ENCODE measurements at places on chromosomes 3 and 15.

- DNase-seq = no peak
Measured at GRCh38 chr3:152193673-152194267, 75.0 kb upstream of the MBNL1 start.

GRCh38 chr3:62134061-62134496, 239.3 kb downstream of the FEZF2 start:
- no peak for DNase-seq

DNA sequence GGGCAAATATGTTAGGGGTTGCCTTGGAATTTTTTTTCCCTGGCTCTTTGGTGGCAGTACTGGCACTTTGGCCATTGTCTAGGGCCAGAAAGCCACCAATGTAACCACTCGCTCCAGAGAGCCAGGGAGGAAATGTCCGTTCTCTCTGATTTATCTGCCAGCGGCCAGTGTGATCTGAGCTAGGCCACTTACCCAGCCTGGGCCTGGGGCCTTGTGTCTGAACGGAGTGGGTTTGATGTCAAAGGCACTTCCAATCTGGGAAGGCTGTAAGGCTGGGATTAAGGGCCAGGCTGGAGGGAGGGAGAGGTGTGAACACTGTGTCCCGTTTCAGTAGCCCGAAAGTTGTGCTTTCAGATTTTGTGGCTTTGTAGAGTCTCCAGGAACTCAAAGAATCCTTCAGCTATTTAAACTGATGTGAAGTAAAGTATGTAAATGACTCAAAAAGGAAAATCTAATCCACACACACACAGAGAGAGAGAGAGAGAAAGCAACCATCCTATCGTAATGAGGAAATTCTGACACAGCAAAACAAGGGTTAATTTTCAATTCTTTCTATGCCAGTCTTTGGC, 271.0 kb downstream of the PDZRN3 start:
- DNase-seq = no peak

- DNase-seq = no peak
Measured at GRCh38 chr15:74431116-74431515, 2.6 kb downstream of the SEMA7A start.

- no peak for DNase-seq
Measured at GRCh38 chr15:100002787-100003536, 269.7 kb upstream of the LYSMD4 start.
